ENCODE measurements at places on chromosomes 6 and 20.

DNA sequence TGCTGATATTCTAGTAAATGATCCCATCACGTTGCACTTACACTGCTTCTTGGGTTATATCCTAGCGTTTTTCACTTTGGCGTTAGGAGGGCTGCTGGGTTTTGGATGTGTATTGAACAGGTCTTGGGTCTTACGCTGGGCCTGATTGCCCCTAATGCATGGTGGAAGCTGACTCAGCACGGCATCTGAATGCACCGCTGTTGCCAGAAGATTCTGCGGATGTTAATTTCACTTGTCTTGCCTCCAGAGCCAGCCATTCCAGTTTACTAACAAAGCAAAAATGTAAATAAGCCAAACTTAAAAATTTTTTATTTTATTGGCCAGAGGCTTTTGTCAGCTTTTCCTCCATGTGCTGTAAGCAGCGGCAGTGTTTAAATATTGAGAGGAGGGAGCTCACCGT is 233.5 kb downstream of the TMEM242 start:
- DNase-seq = no peak

- peak; percentile 85 for DNase-seq
Measured at GRCh38 chr6:7048894-7049293, 58.9 kb upstream of the RREB1 start.

GRCh38 chr6:130457605-130458004 is 91.8 kb downstream of the TMEM200A start:
- no peak for DNase-seq

DNA sequence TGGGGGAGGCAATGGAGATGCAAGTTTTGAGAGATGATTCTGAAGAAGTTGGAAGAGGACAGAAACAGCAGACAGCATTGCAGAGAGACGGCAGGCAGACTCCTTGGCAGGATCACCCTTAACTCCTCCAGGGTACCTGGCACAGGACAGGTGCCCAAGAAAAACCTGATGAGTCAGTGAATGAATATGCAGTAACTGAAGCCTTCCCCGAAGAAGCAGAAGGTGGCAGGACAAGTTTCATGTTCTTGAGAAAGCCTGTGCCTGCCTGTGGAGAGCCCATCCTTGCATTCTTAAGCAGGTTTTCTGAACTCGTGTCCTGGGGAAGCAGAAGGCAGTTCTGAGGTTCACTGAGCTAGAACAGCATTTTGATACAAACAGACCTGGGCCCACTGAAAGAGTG is 79.6 kb upstream of the SASH1 start:
- DNase-seq = no peak

DNA sequence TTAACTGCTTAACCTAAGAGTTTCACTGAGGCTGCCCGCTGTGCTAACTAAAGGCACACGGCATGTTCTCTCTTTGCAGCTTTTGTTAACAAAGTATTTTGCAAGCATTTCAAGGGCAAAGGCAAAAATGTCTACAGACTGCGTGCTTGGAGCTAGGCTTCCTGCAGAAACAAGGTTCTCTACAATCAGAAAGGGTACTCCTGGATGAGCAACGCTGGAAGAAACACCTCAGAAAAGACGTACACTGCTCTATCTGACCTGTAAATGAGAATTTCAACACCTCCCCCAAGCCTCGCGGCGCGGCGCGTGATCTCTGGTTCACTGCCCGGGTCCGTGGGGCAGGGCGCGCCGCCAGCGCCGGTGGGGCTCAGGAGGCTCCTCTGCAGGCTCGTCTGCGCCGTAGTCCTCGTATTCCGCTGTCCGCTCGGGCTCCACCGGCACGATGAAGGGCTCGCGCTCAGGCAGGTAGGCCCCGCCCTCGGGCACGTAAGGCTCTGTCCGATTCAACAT is 120.9 kb downstream of the COL12A1 start:
- DNase-seq = no peak

DNA sequence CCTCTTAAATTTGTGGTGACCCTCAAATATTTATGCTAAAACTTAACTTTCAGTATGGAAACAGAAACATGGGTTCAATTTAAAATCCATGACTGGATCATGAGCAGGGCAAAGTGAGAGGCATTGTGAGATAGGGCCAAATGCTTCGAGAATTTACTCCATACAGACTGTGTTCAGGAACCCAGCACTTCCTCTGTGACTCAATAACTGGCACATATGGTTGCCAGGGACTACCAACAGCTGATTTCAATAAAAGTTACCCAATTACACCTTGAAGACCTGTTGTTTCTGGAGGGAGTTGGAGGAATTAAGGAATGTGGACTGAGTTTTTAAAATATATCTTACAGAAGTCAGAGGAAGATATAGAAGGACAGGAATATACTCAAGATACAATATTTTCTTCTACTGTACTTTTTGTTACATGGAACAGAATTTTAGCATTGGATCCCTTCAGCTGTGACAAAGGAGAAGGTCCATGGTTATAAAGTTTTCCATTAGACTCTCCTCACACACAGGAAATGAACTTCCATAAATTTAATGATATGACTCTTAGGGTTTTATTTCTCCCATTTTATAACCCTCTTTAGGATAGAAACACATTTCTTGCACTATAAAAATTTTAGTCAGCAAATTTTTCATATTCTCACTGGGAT is 258.5 kb downstream of the KHDC1L start:
- no peak for DNase-seq

DNA sequence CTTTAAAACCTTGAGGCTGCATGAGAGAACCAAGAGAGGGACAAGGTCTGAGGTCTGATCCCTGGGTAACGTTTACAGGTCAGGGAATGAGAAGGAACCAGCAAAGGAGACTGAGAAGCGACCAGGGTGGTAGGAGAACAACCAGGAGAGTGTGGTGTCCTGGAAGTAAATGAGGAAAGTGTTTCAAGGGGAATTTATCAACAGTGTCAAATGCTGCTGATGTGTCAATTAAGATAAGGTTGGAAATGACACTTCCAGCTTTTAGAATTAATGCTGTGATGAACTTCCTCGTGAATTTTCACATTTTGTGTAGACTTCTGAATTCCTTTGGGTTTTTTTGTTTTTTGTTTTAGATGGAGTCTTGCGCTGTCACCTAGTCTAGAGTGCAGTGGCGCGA is 83.7 kb downstream of the CNBD2 start:
- DNase-seq = no peak

- DNase-seq = no peak
Measured at GRCh38 chr6:44535446-44535845, 147.9 kb downstream of the CDC5L start.

DNA sequence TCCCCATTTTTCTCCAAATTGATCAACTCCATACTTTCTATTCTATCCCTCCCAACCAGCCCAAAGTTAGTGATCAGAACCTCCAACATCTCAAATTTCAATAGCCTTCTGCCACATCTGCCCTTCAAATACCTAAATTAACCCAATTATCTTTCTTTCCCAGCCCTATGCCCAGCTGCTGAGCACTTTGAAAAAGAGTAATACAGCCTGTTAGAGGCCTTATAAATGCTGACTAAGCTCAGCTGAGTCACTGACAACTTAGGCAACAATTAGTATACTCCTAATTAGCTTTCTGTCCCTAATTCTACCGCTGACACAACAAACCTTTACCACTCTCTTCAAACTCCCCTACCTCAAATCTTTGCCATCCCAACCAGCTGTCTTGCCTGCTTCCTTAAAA is 23.5 kb downstream of the RUNX2 start:
- no peak for DNase-seq

DNA sequence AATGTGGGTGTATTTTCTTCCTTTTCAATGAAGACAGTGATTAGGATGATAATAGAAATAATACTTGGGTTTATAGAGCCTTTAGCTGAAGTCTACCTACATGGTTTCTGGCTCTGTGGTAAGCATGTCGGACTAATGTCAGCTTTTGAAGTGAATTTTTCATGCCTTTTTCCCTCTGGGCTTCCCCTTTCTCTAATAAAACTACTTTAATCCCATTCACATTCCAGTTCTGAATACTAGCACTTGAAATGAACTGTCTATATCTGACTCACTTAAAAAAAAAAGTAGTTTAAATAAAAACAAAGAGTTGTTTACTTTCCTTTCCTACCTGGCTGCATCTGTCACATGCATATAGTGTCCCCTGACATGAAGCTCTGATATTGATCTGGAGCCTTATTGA is 545.9 kb upstream of the FLRT3 start:
- no peak for DNase-seq

DNA sequence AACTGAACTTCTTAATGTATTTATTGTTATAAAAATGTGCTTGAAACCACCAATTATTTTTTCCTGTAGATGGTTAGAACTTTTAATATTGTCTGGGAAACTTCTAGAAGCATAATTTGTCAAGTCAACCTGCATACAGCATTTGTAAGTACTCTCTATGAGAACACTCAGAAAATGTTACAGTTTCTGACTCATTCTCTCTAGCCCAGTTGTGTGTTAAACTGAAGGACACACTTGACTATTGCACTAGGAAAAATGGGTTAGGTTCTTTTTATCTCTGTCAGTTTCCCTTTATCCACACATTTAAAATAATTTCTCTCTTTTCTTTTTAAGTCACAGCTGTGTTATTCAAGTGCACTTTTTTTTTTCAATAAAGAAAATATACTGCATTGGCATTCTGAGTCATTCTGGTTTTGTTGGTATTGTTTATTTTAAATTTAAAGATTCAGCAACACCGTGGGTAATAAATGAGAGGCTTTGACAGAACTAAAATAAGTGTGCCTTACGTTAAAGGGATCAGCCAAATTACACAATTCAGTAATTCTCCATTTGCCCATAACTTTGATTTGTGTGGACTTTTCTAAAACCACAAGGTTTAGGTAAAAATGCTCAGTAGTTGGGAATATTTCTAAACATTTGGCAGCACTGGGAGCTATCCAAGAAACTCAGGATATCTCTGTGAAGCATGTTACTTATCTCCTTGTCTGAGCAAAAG is 50.7 kb downstream of the OPN5 start:
- DNase-seq = no peak

DNA sequence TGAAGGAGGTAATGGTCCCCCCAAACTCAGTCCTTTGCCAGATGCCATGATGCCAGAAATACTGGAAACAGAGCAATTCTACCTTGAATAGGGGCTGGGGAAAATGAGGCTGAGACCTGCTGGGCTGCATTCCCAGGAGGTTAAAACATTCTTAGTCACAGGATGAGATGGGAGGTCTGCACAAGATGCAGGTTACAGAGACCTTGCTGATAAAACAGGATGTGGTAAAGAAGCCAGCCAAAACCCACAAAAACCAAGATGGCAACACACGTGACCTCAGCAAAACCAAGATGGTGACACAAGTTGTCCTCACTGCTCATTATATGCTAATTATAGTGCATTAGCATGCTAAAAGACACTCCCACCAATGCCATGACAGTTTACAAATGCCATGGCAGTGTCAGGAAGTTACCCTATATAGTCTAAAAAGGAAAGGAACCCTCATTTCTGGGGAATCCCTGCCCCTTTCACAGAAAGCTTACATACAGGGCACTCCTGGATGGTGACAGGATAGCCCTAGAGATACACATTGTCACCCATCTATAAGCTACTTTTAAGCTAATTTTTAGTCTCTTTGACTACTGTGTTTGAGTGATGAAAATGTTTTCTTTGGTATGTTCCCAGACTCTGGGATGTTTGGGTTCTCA is 979.7 kb downstream of the TBC1D32 start:
- DNase-seq = no peak

GRCh38 chr6:3421791-3422434 is 34.9 kb downstream of the SLC22A23 start:
- peak; percentile 58 for DNase-seq

- DNase-seq = no peak
Measured at GRCh38 chr6:21829126-21829525, 235.6 kb downstream of the SOX4 start.

DNA sequence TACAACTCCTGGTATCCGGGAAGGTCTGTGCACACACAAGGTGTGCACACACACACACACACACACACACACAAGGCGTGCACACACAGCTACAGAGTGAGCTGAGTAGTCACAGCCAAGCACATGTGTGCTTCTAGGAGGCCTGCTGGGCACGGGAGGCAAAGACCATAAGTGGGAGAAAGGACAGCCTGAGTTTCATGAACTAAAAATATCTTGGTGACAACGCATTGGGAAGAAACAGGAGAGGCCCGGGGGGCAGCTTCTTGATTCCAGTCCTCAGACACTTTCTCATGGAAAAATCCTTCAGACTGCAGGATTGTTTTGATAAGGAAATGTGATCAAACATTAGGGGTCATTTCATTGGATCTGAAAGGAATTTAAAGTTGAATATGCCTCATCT is 2.6 kb downstream of the TRAF3IP2 start:
- DNase-seq = no peak

GRCh38 chr6:98433325-98434056 is 400.9 kb upstream of the POU3F2 start:
- DNase-seq = no peak

DNA sequence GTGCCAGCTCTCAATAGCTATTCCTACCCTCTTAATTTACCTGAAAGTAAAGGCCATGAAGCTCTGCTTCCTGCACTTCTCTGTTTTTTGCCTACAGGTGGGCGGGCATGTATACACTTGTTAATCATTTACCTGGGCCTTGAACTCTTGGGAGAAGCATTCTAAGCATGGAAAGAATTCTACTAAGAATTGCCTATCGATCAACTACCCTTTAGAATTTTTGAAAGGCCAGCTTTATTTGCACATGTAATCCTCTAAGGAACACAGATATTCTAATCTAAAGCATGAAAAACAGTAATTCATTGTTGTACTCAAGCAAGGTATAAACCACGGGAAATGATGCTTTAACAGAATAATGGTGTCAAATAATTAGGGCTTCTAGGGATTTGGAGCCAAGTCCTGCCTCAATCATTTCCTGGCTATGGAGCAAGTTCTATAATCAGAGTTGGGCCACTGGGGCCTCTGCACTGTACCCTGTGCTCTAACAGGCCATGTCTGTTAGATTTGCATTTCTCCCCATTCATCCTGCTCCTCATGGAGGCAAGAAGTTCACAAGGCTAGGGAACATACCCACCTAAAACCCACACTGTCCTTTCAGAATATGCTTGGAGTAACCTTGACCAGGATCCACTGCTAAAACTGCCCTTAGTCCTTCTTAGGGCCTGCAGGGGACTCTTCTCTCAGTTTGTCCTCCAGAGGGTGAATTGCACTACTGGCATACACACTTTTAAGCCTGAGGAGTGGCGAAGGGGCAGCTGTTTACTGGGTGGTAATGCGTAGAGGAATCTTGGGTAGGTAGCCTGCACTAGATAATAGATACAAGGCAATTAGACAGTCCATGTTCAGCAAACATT is 276.4 kb upstream of the JAG1 start:
- no peak for DNase-seq
